ENCODE measurements at places on chromosomes 1 and 21.

DNA sequence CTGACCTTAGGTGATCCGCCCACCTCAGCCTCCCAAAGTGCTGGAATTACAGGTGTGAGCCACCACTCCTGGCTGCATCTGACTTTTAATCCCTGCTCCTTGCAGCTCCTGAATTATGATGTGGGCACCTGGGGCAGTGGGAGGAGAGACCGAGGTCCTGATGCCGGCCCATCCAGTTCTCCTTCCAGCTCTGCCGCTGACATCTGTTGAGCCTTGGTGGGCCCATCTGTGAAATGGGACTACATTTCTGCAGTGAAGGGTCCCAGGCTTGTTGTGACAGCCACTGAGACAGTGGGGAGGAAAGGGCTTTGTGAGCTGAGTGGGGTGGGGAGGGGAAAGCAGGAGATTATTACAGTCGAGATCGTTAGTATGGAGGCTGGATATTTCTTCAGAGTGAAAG is 11.8 kb downstream of the PLA2G2F start:
- DNase-seq = no peak

DNA sequence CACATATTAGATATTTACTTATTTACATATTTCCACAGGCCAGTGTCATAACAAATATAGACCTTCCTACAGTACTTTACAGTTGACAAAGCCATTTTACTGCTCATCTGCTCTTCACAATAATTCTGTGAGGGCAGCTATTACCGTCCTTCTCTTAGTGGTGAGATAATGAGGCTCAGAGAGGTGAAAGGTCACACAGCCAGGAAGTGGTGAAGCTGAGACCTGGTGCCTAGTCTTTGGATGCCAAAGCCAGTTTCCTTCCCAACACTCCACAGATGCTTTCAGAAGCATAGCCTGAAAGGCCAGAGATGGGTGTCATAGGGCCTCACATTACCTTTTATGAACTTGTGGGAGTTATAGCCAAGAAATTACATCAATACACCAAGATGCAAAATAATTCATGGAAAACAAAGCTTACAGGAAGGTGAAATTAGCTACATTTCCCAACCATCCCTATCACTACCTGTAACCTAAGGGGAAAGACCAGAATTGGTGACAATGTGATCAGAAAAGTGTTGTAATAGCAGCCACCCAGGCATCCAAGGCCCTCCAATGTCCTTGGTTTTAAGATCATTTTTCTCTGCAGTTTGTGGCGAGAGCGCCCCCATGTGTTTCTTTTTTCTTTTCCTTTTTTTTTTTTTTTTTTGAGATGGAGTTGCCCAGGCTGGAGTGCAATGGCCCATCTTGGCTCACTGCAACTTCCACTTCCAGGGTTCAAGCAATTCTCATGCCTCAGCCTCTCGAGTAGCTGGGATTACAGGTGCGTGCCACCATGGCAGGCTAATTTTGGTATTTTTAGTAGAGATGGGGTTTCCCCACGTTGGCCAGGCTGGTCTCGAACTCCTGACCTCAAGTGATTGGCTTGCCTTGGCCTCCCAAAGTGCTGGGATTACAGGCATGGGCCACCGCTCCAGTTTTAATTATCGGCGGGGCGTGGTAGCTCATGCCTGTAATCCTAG is 26.5 kb upstream of the RPL11 start:
- DNase-seq = no peak

GRCh38 chr1:242002072-242002471 is 3.2 kb upstream of the MAP1LC3C start:
- no peak for DNase-seq

GRCh38 chr1:58573705-58574591 is 3.1 kb downstream of the TACSTD2 start:
- no peak for DNase-seq

DNA sequence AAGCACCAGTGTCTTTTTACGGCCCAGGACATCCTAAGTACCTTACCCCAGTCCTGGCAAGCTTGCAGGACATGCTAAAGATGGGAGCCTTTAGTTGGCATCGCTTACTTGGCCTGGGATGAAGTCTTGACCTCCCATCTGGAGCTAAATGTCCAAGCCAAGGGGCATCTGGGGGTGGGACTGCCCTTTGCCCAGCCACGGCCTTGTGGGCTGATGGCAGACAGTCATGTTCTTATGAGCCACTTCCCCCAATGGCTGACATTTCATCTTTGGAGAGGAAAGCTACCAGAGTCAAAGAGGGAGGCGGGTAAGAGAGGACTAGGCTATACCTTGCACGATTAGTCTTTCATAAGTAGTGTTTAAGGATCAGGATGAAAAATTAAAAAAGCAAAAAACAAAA is 32.2 kb downstream of the OPTC start:
- DNase-seq = no peak

- no peak for DNase-seq
Measured at GRCh38 chr1:182139496-182139895, 78.0 kb upstream of the ZNF648 start.

GRCh38 chr1:239417221-239417620 is 30.9 kb downstream of the CHRM3 start:
- no peak for DNase-seq

GRCh38 chr1:183961132-183961531 is 76.4 kb downstream of the COLGALT2 start:
- DNase-seq = no peak

DNA sequence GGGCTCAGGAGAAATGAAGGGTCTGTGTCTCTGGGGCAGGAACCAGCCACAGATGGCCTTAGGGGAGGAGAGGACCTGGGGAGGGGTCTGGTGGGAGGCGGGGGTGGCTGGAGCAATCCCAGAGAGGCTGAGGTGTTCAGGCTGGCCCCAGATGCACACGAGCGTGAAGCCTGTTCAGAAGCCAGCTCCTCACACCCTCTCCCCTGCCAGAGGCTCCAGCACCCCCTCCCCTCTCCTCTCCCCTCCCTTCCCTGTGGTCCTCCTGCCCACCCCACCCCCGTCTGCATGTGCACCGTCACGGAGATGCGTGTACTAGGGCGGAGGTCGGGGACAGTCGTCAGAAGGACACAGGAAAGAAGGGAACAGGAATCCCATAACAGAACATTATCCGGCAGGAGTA is 115.0 kb upstream of the COL6A1 start:
- no peak for DNase-seq

- DNase-seq = no peak
Measured at GRCh38 chr1:86447198-86447790, 21.4 kb upstream of the CLCA1 start.

GRCh38 chr1:178137238-178137637 is 43.3 kb downstream of the RASAL2 start:
- no peak for DNase-seq

- DNase-seq = no peak
Measured at GRCh38 chr1:164712131-164713036, 153.4 kb downstream of the PBX1 start.

- DNase-seq = no peak
Measured at GRCh38 chr1:28329395-28330153, 734 bp downstream of the MED18 start.

- no peak for DNase-seq
Measured at GRCh38 chr1:113141650-113142473, 68.9 kb downstream of the LRIG2 start.

DNA sequence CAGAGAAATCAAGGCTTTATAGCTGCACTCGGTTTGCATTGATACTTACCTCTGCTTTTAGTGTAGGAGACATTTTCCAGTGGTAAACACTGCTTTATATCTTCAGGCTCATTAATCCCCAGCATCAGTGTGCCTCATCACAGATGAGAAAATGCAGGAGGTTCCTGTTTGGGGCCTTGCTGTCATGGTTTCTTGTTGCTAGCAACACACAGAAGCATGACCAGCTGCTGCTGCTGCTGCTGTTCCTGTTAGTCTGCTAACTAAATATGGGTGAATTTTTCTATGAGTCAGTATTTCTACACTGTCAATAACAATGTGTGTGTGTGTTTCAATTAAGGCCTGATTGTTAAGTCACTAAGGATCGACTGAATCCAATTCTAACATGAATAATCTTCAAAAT is 85.8 kb upstream of the RGS1 start:
- DNase-seq = no peak

GRCh38 chr1:160646180-160646579 is 664 bp downstream of the SLAMF1 start:
- no peak for DNase-seq

GRCh38 chr21:44583800-44584147 is 3.4 kb upstream of the KRTAP10-5 start:
- no peak for DNase-seq

- no peak for DNase-seq
Measured at GRCh38 chr1:94031154-94031553, 89.8 kb downstream of the ABCA4 start.

- no peak for DNase-seq
Measured at GRCh38 chr1:203539831-203540546, 46.0 kb downstream of the OPTC start.

- no peak for DNase-seq
Measured at GRCh38 chr1:227771771-227772170, 36.5 kb downstream of the SNAP47 start.

DNA sequence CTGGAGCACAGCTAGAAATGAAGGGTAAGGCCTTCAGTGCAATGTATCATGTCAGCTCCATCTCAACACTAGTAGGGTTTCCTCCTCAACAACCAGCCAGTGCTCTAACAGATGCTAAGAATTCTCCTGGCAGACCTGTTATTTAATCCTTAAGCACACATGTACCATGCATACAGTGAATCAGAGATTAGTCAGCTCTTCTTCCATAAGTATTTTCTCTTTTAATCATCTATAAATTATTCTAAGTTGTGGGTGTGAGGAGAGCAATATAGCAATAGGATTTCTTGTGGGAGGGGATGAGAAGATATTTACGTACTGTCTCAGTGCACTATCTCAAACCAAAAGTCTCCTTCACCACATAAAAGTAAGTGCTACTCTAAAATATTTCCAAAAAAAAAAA is 95.3 kb downstream of the COP1 start:
- DNase-seq = no peak

GRCh38 chr1:74531796-74532195 is 19.4 kb upstream of the LRRC53 start:
- DNase-seq = no peak

DNA sequence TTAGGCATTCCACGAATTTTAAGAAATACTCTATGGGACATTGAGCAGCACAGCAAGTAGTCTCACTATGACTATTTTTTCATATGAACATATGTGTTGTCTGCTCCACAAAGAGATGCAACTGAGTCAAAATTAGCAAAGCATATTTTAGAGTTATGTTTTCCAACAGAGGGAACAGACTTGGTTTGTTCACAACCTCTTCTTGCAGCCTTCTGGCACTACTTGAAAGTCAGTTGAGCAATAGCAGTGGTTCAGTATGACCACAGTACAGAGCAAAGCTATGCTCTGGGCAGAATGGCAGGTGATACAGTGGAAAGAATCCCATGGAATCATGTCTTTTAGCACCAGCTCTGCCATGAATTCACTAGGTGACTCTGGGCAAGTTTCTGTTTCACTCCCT is 5.2 kb downstream of the CCN1 start:
- no peak for DNase-seq

GRCh38 chr1:186404454-186405051 is 28.9 kb downstream of the ODR4 start:
- DNase-seq = no peak

- no peak for DNase-seq
Measured at GRCh38 chr1:165075725-165076370, 280.7 kb downstream of the LMX1A start.

DNA sequence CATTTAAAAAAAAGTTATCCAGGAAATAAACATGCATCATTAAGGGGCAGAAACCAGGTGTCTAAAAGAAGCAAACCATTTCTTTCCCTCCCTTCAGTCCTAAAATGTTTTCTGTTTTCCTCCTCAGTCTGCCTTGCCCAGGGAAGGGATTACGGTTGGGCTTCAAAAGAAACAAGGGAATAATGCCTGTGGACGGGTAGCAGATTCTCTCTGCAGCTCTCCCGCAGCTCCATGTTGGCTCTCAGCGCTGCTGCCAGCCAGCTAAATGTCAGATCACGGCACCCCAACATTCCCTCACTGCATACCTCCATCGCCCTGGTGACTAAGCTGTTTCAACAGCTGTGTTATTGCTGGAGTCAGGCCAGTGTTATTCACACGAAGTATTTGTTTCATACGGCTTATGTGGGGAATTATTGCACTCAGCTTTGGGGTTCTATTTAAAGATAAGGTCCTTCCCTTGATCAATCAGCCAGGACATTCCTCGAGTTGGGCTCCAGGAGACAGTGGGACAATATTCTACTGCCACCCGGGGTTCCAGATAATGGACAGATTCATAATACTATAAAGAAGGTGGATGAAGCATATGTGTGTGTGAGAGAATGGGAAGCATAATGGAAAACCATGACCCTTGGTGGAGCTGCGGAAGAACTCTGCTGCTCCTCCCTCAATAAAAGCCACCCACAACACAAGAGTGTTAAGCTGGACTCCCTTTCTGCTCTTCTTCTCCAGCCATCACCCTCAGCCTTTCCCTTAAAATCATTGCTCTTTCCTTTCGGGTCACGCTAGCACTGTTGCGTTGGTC is 58.2 kb downstream of the WLS start:
- no peak for DNase-seq

DNA sequence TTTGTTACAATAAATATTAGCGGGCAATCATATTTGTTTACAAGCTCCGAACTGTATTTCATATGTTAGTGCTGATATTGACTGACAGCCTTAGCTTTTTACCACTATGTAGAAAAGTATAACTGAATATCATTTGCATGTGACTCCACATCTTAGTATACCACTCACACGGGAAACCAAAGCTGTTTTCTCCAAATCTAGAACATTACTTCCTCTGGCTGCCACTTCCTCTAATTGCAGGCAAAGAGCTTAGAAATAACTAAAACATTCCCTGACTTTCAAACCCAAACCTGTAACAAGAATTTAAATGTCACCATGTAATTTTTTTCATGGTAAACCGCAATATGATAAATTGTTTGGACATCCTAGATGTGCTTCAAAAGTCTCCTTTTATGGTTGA is 174.7 kb downstream of the LBR start:
- no peak for DNase-seq

- DNase-seq = no peak
Measured at GRCh38 chr1:12764016-12764415, 9.5 kb upstream of the PRAMEF12 start.

- no peak for DNase-seq
Measured at GRCh38 chr1:233328142-233328921, 808 bp downstream of the MAP3K21 start.

GRCh38 chr1:235920596-235921375 is 54.1 kb upstream of the LYST start:
- DNase-seq = no peak

GRCh38 chr1:33317354-33317753 is 3.5 kb downstream of the A3GALT2 start:
- no peak for DNase-seq

- DNase-seq = no peak
Measured at GRCh38 chr1:214018386-214019268, 30.9 kb downstream of the PROX1 start.

GRCh38 chr1:71835442-71835813 is 446.9 kb downstream of the NEGR1 start:
- no peak for DNase-seq

DNA sequence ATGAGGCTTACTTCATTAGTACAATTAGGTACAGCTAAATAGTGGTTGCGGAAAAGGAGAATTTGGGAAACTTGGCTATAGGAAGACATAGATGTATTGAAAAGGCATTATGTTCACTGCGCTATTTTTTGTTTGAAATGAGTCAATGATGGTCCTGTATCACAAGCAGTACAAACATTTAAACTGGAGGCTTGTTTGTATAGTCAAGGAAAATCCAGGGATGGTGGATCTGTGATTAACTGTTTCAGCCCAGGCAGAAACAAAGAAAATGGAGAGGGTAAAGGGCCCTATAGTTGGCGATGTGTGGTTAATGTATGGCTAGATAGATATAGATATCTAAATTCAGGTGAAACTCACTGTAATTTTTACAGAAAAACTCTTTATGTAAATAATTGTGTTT is 79.9 kb downstream of the CLIC4 start:
- DNase-seq = no peak

GRCh38 chr1:230870916-230871315 is 2.6 kb upstream of the C1orf198 start:
- no peak for DNase-seq

All from nucleus accumbens (tissue), 56 donors.